ENCODE measurements at places on chromosomes 1 and 21.

DNA sequence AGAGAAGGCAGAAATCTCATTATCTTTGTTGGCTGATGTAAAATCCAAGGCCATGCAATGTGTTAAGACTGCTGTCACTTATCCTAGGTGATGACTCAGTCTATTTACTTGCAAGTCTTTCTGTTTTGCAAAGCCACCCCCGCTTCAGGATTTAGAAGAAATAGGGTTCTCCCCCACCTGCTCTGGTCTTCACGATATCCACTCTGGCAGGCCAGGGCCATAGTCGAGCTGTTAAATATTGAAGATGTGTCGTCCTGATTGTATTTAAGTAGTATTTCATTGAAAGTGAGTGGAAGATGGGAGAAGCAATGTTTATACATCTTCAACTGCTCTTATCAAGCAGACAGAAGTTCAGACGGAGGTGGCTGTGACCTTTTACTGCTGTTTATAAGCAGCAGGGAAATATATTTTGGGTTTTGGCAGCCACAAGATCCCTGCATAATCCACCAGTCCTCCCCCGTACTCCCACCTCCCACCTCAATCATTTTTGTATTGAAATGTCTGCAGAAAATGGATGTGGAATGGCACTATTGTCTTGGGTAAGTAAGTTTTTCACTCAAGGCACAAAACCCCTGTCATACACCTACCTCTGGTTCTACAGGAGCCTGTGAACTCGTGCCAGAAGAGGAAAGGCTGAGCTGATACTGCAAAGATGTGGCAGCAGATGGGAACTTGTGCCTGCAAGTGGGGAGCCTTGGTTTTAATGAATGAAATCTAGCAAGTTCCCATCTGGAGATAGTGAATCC, 117.4 kb downstream of the MRPS6 start:
- DNase-seq = no peak

GRCh38 chr1:211901945-211902344, 71.4 kb upstream of the LPGAT1 start:
- no peak for DNase-seq

GRCh38 chr1:17540255-17541001, 930 bp downstream of the ARHGEF10L start:
- DNase-seq = peak; percentile 28

DNA sequence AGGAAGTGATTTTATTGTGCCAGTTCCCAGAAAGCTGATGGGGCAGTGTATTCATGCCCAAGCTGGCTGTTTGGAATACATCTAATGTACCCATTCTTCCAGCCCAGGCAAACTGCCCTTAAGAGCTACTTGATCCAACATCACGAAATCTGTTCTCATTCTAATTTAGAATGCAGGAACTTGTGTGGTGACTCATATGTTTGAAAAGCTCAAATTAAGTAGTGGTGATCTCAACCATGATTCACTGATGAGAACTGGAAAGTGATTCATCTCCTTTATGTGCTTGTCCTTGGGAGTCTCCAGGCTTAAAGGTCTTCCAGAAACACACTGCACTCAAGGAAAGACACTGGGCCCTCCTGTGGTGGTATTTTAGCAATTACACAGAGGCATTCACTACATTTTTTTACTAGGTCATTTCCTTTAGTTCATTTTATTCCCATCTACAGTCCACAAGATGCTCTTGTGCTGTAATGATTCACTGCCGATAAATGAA, 65.4 kb downstream of the RPE65 start:
- no peak for DNase-seq

DNA sequence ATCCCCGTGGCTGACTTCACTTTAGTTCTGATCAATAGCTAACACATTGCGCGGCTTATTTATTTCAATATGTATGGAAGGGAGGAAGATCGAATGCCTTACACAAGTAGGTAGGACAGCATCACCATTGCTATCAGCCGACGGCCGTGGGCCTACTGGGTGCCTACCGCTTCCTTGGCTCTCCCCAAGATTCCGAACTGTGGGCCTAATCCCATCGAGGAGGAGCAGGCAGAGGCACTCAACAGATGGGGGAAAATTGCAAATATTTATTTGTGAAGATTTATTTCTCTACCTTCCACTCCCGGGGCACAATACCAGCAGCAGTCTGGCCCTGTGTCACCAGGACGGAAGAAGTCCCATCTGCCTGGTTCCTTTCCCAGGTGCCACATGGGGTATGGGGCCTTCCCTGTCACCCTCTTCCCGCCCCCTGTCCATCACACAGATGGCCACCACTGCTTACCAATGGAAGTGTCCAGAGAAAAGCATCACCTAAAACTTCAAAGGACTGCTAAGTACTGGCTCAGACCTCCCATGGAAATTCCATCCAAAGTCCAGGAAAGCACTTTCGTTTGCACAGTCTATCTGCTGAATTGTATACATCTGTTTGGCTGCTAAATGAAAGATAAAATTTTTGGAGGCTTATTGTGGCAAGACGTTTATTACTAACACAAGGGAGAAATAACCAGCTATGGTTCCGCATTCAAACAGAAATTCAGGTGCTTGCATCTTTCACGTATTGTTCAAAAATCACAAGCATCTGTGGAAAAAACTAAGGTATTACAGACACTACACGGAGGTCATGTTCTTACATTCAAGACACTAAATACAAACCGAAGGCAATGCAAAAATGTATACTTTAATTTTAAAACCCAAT, 11.8 kb downstream of the AGT start:
- DNase-seq = no peak

DNA sequence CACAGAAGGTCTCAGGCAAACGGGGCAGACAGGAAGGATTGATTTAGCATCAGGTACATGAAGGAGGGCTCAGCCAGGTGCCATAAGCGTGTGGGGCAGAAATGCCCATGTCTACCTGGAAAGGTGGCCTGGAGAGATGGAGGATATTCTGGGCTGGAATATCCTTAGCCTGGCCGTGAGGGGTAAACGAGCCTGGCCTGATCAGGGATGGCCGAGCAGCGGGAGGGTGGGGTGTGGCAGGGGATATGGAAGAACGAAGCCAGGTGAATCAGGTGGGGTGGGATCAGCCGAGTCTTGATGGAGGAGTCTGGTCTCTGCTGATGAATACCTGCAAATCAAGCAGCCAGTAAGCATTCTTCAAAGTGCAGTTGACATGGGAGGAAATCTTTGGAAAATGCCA, 35.5 kb upstream of the TTC22 start:
- DNase-seq = no peak

GRCh38 chr1:92653605-92654381, 131.1 kb downstream of the EVI5 start:
- DNase-seq = no peak

GRCh38 chr1:70554341-70554740, 143.3 kb downstream of the CTH start:
- DNase-seq = no peak

- no peak for DNase-seq
Observed at GRCh38 chr1:242185731-242186130, 186.8 kb upstream of the MAP1LC3C start.

GRCh38 chr1:33328817-33329216, 7.9 kb upstream of the A3GALT2 start:
- no peak for DNase-seq

DNA sequence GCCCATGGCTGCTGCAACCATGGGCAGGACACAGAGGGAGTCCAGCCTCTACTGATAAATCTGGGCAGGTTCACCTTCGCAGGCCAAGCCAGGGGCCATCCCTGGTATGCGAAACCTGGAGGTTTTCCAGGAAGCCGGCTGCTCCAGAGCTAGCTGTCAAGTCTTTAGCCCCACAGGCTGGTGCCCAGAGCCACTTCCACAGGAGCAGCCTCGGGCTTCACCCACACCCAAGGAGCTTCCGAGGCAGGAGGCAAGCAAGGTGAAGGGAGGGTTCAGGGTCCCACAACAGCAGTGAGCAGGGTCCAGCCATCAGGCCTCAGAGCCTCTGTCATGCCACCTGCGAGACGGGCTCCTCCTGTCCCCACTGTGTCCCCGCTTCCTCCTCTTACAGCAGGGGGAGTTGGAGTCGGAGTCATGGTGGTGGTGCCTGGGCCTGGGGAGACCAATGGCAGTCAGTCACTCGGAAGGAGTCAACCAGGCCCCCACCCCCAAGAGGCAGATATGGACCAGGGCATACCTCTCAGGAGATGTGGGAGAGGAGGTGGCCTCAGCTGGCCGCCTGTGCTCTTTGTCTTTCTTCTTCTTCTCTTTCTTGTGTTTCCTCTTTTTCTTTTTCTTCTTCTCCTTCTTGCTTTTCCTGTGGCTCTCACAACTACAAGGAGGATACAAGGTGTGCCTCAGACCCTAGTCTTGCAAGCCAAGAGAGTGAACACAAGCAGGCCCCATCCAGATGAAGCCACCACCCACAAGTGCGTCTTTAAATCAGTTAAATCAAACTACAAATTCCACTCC, 2.1 kb downstream of the C1orf35 start:
- DNase-seq = no peak

GRCh38 chr1:162497104-162497722, 405 bp upstream of the UHMK1 start:
- no peak for DNase-seq

GRCh38 chr1:203534526-203534925, 40.6 kb downstream of the OPTC start:
- no peak for DNase-seq

- DNase-seq = no peak
Observed at GRCh38 chr1:23957096-23957495, 2.5 kb upstream of the PNRC2 start.

DNA sequence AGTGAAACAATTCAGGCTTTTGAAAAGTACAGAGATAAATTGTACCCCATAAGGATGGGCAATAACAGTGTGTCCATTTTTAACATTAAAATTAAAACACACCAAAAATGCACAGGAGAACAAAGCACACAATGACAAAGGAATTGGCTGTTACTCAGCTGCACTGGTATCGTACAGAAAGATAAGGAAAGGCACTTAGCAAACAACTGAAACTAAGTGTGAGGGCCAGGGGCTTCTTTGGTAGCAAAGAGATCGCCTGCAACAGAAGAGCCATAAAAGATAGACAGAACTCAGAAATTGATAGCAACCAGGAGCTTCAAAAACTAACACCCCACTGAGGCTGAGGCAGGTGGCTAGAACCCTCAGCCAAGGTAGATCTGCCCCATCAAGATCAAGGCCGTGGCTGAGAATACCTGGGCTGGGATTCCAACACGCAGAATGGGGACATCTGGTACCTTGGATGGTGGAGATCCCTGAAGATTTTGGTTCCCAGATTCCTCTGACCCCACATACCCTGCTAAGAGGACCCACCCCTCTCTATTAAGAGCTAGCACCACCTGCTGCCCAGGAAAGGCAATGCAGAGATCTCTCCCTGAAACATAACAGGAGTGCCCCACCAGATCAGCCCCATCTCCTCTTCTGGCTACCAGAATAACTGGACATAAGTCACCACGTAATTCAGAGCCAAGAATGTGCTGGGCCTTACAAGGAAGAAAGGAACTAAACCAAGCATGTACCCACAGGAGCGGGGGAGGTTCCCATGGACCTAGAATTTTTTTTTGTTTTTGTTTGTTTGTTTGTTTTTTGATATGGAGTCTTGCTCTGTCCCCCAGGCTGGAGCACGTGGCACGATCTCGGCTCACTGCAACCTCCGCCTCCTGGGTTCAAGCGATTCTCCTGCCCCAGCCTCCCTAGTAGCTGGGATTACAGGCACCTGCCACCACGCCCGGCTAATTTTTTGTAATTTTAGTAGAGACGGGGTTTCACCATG, 16.2 kb downstream of the PLEKHO1 start:
- DNase-seq = no peak

DNA sequence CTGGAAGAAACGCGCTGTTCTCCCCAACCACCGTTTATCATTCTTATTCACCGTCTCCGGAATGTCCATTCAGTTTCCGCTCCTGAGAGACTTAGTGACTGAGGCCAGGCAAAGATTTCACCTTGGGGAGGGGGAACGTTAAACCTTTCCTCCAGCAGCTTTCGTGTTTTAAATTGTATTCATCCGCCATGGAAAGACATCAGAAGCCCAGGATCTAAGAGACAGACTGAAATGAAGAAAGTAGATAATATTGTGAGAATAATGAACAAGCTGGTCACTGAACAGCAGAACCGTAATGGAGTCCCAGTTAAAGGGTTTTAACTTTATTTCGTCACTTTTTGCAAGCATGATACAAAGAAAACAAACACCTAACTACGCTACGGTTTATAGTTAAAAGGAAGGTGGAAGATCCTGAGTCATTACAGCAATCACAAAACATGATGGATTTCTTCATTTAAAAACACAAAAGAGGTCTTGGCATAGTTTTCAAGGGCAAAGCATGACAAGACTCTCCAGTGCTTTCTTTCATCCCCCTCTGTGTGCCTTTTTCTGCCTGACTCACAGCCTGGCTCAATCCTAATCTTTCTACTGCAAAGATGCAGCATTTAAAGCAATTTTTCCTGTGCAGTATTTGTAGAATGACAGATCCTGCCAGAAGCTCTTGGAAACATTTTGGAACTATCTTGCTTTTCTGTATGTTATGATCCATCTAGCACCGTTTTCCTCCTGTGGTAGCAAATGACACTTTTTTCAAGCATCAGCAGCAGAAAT, 722 bp upstream of the SLC19A2 start:
- no peak for DNase-seq

DNA sequence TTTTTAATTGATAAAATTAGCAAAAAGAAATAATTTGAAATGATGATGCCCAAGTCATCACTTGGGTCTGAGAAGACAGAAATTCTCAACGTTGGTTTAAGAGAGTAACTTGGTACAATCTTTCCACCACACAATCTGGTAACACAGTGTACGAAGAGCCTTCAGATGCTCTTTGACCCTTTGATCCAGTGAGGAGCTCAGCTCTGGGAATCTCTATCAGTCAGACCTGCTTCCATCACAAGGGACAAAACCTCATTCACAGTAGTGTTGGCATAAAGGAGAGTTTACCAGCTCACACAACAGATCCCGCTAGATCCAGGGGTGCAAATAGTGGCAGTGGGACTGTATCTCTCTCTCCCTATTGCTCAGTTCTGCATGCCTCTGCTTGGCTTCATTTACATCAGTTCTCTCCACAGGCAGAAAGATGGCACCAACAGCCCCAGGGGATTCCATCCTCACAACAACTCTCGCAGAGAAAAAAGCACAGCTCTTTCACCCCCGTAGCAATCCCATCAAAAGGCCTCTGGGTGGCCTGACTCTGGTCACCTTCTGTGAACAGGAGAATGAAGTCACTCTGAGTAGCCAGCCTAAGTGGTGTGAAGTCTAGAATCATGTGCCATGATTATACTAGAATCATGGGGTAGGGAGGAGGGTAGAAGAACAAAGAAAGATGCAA, 119.7 kb downstream of the ZNF281 start:
- DNase-seq = no peak

- DNase-seq = no peak
Observed at GRCh38 chr21:40158366-40158765, 291.1 kb downstream of the PCP4 start.
